Activated CD8-positive, alpha-beta memory T cell treated with anti-CD3 and anti-CD28 coated beads for 4 hours (primary cell): ENCODE measurements at places on chromosomes 5 and 9.

DNA sequence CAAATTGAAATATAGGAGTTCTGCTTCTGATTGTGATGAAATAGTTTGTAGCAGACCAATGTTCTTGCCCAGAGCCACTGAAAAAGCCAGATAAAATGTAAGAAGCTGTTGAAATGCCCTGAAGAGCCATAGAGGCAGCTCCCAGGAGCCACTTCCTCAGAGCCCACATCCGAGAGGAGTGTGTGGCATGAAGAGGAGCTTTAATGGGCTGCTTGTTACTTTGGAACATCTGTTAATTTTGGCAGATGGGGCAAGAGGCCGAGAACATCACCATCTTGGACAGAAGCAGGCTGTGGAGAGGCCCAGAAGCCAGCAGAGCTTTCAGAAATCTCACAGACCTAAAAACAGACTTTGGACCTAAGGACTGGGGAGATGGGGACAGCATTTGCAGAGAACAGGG is 370.8 kb downstream of the GADD45G start:
- DNase-seq, result no peak

DNA sequence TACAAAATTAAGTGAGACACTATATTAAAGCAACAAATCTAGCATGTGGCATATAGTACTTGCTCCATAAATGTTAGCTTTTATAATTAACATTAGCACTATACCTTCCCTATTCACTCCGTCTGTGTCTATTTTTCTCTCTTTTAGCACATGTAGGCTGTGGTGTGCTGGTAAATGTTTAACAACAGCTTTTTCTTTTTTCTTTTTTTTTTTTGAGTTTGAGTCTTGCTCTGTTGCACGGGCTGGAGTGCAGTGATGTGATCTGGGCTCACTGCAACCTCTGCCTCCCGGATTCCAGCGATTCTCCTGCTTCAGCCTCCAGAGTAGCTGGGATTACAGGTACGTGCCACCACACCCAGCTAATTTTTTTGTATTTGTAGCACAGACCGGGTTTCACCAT is 62.1 kb downstream of the SPRY4 start:
- no peak for DNase-seq

DNA sequence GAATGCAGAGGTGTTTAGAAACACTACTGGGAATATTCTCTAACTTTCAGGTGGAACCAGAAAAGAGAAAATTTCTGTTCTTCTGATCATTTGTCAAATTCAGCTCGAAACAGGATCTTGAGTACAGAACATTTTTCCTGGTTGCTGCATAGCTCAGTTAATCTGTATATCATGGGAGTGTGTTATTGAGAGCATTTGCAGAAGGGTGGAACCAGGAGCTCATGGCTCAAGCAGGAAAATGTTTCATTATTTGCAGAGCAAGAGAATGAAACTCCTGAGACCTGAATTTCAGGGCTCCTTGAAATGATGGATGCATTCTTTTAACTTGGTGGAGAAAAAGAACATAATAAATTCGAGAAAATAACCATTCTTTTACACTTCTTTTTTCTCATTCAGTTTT is 97.9 kb downstream of the AOPEP start:
- DNase-seq, result no peak

DNA sequence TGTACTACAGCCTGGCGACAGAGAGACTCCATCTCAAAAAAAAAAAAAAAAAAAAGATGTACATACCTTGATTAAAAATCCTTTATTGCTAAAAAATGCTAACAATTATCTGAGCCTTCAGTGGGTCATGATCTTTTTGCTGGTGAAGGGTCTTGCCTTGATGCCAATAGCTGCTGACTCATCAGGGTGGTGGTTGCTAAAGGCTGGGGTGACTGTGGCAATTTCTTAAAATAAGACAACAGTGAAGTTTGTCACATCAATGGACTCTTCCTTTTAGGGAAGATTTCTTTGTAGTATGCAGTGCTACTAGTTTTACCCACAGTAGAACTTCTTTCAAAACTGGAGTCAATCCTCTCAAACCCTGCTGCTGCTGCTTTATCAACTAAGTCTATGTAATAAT is 33.9 kb upstream of the OTULINL start:
- DNase-seq, result no peak

GRCh38 chr5:124053340-124053739 is 541.4 kb downstream of the CSNK1G3 start:
- DNase-seq, result no peak

DNA sequence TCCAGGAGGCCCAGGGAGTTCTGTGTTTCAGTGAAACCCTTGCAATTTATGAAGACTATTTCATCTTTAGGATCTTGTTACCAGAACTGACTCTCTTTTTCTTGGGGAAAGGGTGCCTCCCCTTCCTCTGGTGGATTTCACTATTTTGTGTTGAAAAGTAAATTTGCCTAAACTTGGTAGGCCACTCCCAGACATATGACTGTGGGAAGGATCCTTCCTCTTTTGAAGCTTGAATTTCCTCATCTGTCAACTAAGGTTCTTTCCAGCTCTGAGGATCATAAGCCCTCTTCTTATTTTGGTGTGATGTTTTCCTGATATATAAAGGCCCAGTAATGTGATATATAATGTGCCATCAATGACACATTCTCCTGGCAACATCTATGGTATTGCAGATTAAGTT is 59.1 kb upstream of the ZFAND5 start:
- DNase-seq, result no peak

GRCh38 chr5:149433524-149434131 is 54.5 kb upstream of the IL17B start:
- no peak for DNase-seq

GRCh38 chr5:73690015-73690414 is 64.0 kb downstream of the ARHGEF28 start:
- no peak for DNase-seq

DNA sequence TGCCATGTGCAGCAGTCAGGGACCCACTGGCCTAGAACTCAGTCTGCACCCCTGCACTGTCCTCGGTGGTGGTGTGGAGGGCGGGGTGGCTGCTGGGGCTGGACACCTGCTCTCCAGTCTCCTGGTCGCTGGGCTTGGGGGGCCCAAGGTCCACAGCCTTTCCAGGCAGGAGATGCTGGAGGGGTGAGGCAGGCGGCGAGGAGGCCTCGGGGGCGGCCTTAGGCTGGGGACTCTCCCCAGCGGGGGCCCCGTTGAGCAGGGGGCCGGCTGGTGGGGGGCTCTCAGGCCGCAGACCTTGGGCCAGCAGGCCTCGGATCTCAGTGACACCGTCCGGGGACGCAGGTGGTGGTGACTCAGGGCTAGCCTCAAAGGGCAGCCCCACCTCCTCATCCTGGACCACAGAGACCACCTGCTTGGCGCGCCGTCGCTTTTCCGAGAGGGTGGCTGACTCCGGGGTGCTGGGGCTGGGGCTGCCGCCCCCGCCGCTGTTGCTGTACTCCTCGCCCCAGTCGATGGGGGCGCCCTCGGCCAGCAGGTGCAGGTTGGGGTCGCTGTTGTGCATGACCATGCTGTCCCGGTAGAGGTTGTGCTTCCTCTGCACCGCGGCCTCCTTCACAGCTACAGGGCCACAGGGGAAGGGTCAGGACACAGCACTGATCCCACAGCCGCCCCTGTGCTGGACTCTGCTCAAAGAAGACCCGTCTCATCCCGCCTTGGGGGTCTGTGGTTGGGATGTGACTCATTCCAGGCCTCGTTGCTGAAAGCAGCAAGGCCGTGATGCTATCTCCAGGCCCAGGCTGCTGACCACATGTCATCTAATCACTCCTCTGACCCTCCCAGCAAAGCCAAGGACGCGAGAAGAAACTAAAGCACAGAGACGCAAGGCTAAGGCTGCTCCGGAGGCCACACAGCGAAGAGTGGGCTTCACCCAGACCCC is 55.8 kb downstream of the LRSAM1 start:
- DNase-seq, result no peak

DNA sequence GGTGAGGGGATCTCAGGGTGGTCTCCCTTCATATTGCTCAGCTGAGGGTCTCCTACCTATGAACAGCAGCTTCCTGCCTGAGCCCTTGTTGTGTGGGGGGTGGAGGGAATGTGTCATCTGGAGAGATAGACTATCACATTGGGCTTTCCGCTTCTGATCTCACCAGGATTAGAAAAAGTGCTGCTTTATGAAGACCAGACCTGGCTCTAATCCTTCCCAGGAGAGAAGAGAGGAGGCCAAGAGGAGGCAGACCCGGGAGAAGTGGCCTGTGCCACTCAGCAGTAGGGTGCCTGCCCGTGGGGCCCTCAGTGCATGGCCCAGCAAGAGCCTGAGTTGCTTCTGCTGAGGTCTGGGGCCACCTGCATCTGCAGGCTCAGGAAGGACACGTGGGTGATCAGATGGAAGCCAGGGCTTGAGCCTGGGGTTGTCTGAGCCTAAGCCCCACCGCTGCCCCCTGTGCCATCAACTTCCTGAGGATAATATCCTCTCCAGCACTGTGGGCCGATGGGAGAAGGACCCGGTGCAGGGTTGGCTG is 22.1 kb upstream of the COL5A1 start:
- no peak for DNase-seq

DNA sequence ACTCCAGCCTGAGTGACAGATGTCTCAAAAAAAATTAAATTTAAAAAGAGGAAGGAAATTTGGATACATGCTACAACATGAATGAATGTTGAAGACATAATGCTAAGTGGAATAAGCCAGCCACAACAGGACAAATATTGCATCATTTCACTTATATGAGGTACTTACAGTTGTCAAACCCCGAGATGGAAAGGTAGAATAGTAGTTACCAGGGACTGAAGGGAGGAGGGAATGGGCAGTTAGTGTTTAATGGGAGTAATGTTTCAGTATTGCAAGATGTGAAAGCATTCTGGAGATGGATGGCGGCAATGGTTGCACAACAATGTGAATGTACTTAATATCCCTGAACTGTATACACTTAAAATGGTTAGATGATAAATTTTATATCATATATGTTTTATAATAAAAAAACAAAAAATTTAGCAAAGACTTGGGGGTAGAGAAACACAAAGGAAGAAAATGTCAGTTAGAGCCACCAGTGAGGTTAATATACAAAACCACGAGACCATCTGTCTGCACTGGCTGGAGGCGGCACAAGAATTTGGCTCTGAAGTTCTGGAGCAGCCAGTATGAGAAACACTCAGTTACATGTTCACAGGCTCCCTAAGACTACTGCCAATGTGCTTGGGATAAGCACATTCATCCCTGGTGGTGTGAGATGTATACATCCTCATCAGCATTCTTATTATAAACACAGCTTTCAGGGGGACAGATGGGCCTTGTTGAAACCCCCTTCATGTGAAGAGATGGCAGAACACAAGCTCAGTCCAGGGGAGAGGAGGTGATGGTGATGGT is 37.0 kb upstream of the RPS23 start:
- DNase-seq, result no peak

- DNase-seq, result no peak
These were observed 1.0 kb upstream of the PANK3 start for GRCh38 chr5:168580227-168580508.

DNA sequence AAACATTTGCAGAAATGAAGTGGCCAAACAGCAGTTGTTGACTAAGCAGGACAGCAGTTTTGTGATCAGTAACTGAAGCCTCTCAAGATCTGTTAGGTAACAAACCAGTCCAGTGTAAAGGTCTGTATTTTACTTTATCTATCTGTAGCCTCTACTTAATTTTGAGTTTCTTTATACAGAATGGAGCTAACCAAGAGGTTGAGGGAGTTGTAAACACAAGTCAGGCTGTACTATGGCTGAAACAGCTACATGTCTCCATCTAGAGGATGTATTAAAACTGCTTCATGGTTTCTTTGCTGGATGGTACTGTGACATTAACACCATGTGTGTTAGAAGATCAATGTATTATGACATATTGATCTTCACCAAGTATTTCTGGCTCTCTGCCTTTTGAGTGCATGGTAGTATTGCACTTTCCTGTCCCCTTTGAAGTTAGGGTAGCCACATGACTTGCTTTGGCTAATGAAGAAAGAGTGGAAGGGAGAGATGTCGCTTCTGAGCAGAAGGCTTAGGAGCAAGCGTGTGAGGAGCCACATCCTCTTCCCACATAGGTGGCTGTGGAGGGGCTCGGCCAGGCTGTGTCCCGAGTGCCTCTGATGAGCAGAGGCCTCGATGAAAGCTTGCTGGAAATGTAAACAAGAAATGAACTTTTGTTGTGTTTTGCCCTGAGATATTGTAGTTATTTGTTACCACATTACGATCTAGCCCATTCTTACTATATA is 105.6 kb upstream of the PCA3 start:
- no peak for DNase-seq

- no peak for DNase-seq
These were observed 282.3 kb downstream of the TMEM167A start for GRCh38 chr5:82794876-82795275.

- DNase-seq, result no peak
These were observed 44.6 kb upstream of the FOXE1 start for GRCh38 chr9:97808415-97808814.

- DNase-seq, result no peak
These were observed 22.2 kb upstream of the CMBL start for GRCh38 chr5:10329820-10330481.

DNA sequence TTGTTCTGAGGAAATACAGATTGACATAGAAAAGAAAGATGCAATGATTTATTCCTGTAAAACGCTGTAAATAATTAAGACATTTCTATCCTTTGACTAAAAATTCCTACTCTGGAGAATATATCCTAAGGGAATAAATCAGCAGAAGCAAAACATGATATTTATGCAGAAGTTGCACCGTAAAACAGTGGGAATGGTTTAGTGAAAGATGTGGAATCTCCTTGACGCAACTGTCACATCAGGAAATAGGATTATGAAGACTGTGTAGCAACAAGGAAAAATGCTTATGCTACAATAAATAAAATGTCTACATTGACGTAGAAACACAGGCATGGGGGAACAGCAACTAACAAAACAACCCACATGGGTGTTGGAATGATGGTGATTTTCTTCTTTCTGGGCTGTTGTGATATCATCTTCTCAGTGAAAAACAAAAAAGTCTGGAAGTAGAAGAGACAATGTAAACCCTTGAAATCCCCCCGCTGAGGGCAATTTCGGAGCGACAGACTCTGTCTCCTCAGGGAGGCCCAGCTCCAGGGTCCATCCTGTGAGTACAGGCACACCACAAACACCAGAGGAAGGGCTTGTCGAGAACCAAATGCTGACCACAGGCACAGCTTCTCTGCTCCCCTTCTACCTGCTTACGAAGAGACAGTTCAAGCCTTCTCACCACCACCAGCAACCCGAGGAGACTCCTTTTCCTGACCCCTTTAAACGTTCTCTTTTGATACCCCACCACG is 25.2 kb downstream of the COL23A1 start:
- DNase-seq, result no peak

DNA sequence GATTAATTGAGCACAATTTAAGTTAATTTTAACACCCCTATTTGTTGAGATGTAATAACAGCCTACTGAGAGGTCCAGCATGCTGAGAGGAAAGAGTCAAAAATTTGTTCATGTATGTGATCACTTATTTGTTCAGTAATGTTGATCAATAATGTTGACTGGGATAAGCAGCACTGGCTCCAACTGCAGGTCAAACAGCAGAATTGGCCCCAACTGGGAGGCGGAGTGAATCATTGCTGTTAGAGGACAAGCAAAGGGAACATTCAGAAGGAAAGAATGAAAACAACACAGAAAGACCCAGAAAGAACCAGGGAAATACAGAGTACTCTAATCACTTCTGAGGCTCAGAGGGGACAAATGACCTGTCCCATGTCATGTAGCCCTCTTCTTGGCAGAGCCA is 221.1 kb downstream of the COMMD10 start:
- no peak for DNase-seq
